ENCODE measurements at places on chromosomes 2 and 18.

DNA sequence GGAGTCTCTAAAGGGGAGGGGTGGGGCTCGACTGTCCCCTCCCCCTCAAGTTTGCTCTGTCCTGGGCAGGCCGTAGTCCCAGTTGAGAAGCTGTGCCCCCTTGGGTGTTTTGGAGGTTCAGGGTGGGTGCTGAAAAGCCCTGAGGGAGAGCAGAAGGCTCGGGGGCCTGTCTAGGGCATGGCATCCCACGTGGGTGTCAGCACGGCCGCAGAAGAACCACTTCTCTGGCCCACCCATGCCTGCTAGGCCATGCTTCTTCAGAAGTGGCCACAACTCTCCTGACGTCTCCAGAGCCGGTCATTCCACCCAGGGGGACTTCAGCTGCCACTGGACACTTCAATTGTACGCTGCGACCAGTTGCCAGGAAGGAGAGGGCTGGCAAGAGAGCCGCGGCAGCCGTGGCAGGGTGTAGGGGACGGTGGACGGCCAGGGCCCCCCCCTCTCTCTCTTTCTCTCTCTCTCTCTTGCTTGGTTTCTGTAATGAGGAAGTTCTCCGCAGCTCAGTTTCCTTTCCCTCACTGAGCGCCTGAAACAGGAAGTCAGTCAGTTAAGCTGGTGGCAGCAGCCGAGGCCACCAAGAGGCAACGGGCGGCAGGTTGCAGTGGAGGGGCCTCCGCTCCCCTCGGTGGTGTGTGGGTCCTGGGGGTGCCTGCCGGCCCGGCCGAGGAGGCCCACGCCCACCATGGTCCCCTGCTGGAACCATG, at the start of gene INPP5D:
Gene INPP5D, plus strand, starts transcription at position 546 of the 704 bp plus-strand sequence. Its CDS starts 137 bp downstream, at position 683.
- peaks cover 42% of the 10 kb centered on the region for H3K4me1 ChIP-seq
- peak; percentile 85 for DNase-seq
- peak within 1 kb of the TSS; percentile 98 for H3K4me3 ChIP-seq

DNA sequence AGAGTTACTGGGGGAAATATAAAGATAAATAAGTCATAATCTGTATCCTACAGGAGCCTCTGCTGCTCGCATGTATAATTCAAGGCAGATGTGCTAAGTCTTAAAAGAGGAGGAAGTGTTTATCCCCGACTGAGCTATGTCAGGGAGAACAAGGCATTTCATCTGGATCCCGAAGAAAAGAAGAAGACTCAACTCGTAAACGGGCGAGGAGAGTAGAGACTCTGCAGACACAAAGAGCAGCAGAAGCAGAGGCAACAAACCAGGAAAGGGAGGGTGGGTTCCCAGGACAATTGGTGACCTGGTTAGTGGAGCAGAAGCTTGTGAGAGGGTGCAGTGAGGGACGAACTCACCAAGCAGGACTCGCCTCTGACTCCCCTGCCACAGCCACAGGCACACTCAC, 368.6 kb downstream of the EIPR1 start:
- H3K4me1 ChIP-seq, result no peaks in the 10 kb centered on the region
- H3K27me3 ChIP-seq, result no peaks in the 10 kb centered on the region
- no peaks in the 10 kb centered on the region for H3K36me3 ChIP-seq
- H3K4me3 ChIP-seq, result no peak overlapping the region
- DNase-seq, result no peak

- no peak overlapping the region for H3K27ac ChIP-seq
- no peaks in the 10 kb centered on the region for H3K4me1 ChIP-seq
- no peak overlapping the region for H3K4me3 ChIP-seq
- H3K36me3 ChIP-seq, result no peaks in the 10 kb centered on the region
- no peak for DNase-seq
These were observed 54.6 kb downstream of the QPCT start for GRCh38 chr2:37398990-37399389.

GRCh38 chr2:8309131-8309530, 372.7 kb upstream of the ID2 start:
- H3K27me3 ChIP-seq, result peaks cover 27% of the 10 kb centered on the region
- peaks cover 86% of the 10 kb centered on the region for H3K4me1 ChIP-seq
- H3K4me3 ChIP-seq, result no peak overlapping the region
- peaks cover 1% of the 10 kb centered on the region for H3K36me3 ChIP-seq

DNA sequence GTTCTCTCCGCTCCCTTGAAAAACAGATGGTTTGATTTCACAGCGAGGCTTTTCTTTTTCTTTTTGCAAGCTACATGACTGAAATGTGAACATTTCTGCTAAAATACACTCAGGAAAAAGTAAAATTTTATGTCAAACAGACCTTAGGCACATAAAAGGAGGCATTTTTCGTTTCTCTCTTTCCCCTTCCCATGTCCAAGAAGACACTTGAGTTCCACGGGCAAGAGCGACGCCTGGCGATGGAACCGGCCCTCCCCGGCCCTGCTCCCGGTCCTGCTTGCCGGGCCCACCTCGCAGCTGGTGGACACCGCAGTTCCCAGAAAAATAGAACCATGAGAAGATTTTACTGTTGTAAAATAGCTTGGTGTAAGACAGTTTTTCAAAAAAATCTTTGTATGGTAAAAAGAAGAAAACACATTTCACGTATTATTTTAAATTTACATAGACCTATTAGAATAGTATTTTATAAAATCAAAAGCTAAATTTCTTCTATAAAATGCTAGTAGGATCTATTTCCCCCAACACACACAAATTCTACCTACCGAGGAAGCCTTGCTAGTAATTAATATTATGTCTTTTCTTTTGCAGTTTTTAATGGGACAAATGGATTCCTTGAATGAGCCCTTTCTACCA, 2.3 kb upstream of the ALKAL2 start:
- no peaks in the 10 kb centered on the region for H3K36me3 ChIP-seq
- H3K27me3 ChIP-seq, result peaks cover 77% of the 10 kb centered on the region
- peak; percentile 70 for DNase-seq
- no peak overlapping the region for H3K27ac ChIP-seq
- H3K4me3 ChIP-seq, result peak overlapping the region; percentile 67

DNA sequence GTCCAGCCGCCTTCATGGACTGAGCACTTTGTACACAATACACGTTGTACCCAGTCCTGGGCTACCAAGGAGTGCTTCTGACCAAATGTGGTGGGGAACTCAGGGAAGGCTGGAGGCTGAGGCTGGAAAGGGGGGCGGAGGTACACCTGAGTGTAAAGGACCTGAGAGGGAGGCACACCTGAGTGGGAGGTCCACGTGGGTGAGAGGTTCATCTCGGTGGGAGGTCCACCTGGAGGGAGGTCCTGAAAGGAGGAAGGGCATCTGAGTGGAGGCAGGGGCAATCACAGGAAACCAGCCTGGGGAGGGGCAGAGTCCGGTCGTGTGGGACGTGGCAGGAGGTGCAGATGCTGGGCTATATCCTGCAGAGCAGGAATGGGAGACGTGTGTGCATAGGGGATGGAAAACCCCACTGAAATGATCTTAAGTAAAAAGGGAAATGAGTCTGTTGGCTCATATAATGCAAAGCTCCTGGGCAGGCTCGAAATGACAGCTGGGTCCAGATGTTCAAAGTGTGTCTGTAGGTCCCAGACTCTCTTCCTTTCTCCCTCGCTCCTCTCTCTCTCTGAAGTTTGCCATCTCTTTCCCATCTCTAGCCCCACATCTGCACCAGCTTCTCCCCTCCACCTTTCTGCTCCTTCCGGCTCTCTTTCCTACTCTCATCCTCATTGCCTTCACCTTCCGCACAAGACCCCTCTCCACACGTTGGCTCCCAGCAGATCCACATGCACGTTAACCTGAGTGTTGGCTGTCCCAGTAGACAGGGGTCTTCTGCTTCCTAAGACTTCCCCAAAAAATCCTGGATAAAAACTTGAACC, 137.7 kb downstream of the PXDN start:
- peaks cover 19% of the 10 kb centered on the region for H3K27me3 ChIP-seq
- no peak overlapping the region for H3K27ac ChIP-seq
- no peaks in the 10 kb centered on the region for H3K4me1 ChIP-seq
- H3K36me3 ChIP-seq, result no peaks in the 10 kb centered on the region
- no peak overlapping the region for H3K4me3 ChIP-seq

DNA sequence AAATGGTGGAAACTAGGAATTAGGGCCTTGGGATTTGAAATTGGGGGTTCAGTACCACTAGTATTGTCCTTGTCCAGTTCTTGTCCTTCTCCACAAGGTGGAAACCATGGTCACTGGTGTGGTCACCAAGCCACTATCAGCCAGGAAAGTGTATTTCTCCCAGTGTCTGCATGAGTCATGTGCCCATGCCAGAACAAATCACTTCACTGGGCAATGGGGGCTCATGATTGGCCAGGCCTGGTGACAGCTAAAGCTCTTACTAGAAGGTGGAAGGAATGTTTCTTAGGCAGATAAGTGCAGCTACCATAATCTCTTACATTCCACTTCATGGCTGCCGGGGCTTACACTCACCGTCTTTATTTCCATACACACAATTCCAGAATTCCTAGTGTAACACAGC, 124.8 kb upstream of the TACR1 start:
- no peaks in the 10 kb centered on the region for H3K27me3 ChIP-seq
- no peak overlapping the region for H3K4me3 ChIP-seq
- DNase-seq, result no peak
- no peak overlapping the region for H3K27ac ChIP-seq

DNA sequence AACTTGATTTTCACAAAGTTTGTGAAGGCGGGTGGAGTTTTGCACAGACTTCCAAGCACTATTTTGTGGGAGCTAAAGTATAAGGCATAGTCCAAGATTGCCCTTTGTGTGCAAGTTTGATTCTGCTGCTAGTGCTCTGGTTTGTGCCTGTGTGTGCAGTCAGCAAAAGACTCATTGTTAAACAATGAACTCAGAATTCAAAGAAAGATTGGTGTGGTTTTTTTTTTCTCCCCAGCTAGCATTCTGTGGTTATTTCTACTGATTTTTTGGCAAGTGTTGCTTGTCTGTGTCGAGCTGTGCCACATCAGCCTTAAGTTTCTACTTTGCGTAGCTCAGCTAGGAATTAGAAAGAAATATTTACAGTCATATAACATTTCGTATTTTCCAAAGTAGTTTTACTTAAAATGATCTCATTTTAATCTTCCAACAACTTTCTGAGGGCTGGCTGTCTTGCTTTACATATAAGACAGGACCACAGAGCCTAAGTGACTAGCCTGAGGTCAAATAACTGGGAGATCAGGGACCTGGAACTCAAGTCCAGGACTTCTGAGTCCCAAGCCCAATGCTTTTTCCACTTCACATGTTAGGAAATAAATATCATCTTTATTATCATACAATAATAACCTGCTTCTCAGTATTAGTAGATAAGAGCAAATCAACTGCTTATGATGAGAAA, 69.8 kb downstream of the BABAM2 start:
- no peaks in the 10 kb centered on the region for H3K27me3 ChIP-seq
- H3K4me1 ChIP-seq, result peaks cover 76% of the 10 kb centered on the region
- peaks cover 38% of the 10 kb centered on the region for H3K36me3 ChIP-seq
- H3K27ac ChIP-seq, result peak overlapping the region; percentile 79

DNA sequence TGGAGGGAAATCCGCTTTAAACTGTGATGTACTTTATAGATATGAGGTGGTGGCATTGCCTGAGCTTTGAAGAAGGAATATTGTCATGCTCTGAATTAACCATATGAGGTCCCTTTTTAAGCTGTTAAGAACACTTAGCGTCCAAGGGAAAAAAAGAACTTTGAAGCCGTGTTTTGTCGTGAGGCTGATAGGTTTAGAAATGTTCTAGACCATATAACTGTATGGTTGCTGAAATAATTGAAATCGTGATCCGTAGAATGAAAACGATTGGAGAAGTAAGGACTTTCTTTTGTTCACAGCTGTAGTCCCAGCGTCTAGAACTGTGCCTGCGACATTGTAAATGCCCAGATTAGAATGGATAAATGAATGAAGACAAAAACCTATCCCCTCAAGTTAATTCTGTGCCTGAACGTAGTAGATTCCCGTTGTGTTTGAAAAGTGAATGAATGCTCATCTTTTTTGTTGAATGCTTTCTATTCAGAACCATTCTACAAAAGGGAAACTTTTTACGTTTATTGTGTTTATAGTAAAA, 1.5 kb downstream of the SMCHD1 start:
- H3K4me3 ChIP-seq, result peak overlapping the region; percentile 91
- peaks cover 53% of the 10 kb centered on the region for H3K4me1 ChIP-seq
- peaks cover 30% of the 10 kb centered on the region for H3K36me3 ChIP-seq

- peaks cover 49% of the 10 kb centered on the region for H3K4me1 ChIP-seq
- H3K36me3 ChIP-seq, result peaks cover 5% of the 10 kb centered on the region
- H3K27ac ChIP-seq, result no peak overlapping the region
- no peak for DNase-seq
- no peak overlapping the region for H3K4me3 ChIP-seq
These were observed 23.3 kb upstream of the NFE2L2 start for GRCh38 chr2:177287814-177288213.

- no peaks in the 10 kb centered on the region for H3K27me3 ChIP-seq
- no peak overlapping the region for H3K4me3 ChIP-seq
- DNase-seq, result peak; percentile 54
- H3K4me1 ChIP-seq, result peaks cover 23% of the 10 kb centered on the region
- peaks cover 67% of the 10 kb centered on the region for H3K36me3 ChIP-seq
- H3K27ac ChIP-seq, result peak overlapping the region; percentile 57
These were observed 80.4 kb downstream of the LPIN2 start for GRCh38 chr18:2932247-2933181.

- H3K4me1 ChIP-seq, result no peaks in the 10 kb centered on the region
- no peak overlapping the region for H3K4me3 ChIP-seq
- DNase-seq, result no peak
- H3K27ac ChIP-seq, result no peak overlapping the region
These were observed 68.6 kb downstream of the ZAP70 start for GRCh38 chr2:97781981-97782380.

GRCh38 chr2:105417857-105418436, 19.1 kb upstream of the FHL2 start:
- H3K4me1 ChIP-seq, result peaks cover 4% of the 10 kb centered on the region
- H3K36me3 ChIP-seq, result no peaks in the 10 kb centered on the region
- H3K4me3 ChIP-seq, result no peak overlapping the region
- no peak overlapping the region for H3K27ac ChIP-seq
- no peak for DNase-seq

DNA sequence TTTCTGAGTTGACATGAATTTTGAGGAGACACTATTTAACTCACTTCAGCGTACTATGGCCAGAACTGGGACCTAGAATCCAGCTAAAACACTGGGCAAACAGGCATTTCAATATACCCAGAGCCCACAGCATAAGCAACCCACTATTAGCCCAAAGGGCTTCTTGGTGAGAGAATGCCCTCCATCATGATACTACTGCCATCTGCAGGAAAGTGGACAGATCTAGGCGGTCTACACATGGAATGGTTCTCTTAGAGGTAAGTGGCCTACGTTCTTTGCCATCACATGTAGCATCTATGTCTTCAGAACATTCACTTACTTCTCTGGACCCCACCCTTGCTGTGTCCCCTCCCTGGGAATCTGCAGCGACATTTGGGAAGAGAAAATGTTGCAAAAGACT, 181.3 kb upstream of the LINC00305 start:
- H3K27me3 ChIP-seq, result no peaks in the 10 kb centered on the region
- H3K4me1 ChIP-seq, result no peaks in the 10 kb centered on the region
- DNase-seq, result no peak

Data from activated naive CD4-positive, alpha-beta T cell treated with anti-CD3 and anti-CD28 coated beads, Interleukin-2, amount 10 ng/mL, durations not matched to agents 7 days and 5 days (primary cell).